ENCODE measurements at places on chromosomes 11 and 22.

DNA sequence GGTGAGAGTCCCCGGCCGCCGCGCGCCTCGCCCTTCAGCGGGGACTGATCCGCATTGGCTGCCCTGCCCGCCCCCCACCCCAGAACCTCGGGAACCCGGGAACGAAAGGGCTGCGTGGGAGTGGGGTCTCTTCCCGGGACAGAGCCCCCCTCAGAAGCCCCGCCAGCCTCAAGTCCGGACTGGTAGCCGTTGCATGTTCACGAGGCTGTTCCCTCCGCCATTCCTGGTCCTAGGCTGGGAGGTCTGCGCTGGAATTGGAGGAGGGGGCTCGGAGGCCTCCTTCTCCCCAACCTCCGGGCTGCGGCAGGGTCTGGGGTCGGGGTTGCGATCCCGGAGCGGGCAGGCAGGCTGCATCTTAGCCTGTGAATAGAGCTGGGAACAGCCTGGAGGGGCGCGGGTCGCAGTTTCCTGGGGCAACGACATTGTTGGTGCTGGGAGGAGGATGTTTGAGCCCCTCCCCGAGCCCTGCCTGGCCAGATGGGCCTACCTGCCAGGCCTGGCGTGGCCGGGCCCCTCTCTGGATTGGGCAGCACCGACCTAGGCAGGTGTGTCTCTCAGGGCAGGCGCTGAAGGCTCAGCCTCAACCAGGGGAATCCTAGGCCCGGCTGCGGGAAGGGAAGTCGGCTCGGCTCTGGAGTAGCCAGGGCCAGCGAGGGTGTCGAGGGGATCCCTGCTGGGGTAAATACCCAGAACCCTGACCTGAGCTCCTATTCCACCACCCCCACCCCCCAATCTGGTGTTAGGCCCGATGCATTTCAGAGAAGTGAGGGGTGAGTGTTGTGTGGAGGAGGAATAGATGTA lies 670 bp downstream of the MAPK8IP1 start:
- no peak for DNase-seq

- no peak for DNase-seq
Observed at GRCh38 chr22:49627217-49628181, 200.2 kb downstream of the BRD1 start.

- DNase-seq, result no peak
Observed at GRCh38 chr11:95877291-95877690, 46.6 kb downstream of the MTMR2 start.

DNA sequence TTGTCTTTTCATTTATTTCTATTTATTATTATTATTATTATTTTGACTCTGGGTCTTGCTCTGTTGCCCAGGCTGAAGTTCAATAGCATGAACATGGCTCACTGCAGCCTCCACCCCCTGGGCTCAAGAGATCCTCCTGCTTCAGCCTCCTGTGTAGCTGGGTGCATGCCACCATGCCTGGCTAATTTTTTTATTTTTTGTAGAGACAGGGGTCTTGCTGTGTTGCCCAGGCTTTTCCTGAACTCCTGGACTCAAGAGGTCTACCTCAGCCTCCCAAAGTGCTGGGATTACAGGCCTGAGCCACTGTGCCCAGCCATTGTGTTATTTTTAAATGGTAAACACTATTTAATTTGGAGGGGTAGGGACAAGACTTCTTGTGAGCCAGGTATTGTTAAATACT lies 23.3 kb upstream of the RRM1 start:
- DNase-seq, result no peak

DNA sequence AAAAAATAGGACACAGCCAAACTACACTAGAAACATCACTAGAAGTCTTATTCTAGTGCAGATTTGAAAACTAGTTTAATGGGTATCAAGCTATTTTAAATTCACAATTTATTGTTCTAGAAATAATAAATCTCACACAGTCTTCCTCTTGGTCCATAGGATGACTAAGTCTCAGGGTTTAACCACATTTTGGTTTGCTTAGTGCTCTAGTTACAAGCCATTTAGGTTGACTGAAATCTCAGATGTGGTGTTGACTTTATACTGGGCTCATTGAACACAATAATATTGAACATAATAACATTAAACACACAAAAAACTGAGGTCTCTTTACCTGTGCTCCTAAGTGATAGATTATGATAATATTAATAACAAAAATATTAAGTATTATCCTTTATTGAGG lies 760.3 kb upstream of the CCDC179 start:
- no peak for DNase-seq

- DNase-seq, result no peak
Observed at GRCh38 chr11:100769165-100769564, 82.1 kb downstream of the ARHGAP42 start.

GRCh38 chr22:22949953-22950352 lies 62.3 kb downstream of the IGLL5 start:
- no peak for DNase-seq

GRCh38 chr22:31223786-31224191 lies 11.7 kb downstream of the LIMK2 start:
- no peak for DNase-seq

DNA sequence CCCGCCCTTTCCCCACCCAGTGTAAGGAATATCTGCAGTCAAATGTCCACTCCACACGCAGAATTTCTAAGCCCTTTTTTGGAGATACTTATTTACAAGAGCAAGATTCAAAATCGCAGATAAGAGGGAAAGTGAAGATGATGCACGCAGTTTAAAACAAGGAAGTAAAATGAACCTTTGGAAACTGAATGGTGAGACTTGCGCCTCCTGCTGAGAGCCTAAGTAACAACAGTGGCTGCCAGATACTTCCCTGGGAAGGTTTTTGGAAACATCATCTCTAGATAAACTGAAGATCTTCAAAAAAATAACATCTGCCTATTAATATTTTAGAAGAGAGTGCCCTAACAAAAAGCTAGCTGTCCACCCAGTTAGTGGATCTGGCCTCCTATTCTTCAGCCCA lies 963.1 kb upstream of the FAT3 start:
- DNase-seq, result no peak

- DNase-seq, result no peak
Observed at GRCh38 chr11:35909511-35910265, 34.2 kb upstream of the LDLRAD3 start.

DNA sequence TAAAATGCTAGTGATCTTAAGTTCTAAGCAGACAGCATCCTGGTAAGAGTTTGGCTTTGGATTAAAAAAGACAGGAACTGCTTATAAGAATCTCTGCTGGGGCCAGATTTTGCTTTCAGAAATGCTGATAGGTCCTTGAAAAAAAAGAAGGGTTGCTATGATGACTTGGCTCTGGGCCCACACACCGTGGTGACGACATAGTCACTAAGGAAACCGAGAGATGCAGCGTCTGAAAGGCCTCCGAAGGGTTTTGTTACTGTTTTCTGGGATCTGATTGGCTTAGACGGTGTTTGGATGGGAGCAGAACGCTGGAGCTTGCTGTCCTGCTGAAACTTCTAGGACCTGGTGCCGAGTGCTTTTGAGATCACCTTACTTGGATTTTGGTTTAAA lies 8.4 kb downstream of the FAM118A start:
- DNase-seq, result peak; percentile 83

GRCh38 chr11:110710628-110711381 lies 1.4 kb downstream of the ARHGAP20 start:
- no peak for DNase-seq

DNA sequence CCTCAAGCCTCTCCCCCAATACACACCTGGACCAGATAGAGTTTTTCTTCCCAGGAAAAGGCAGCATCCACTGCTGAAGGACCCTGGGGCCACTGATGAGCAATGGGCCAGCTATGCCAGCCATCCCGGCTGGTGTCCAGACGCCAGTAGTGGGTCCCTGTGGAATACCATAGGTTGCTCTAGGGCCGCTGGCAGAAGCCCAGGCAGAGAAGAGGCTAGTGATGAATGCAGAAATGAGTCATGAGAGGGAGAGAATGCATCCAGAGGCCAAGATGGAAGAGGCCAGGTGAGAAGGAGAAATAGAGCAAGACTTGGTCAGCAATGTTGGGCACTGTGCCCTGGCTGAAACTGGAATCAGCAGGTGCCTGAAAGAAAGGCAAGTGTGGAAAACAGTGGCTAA lies 8.9 kb downstream of the HPX start:
- DNase-seq, result no peak

GRCh38 chr22:24683691-24684090 lies 80.7 kb downstream of the GGT1 start:
- no peak for DNase-seq

- no peak for DNase-seq
Observed at GRCh38 chr11:76791861-76792260, 8.7 kb downstream of the TSKU start.
